ENCODE measurements at places on chromosomes 5 and 9.

DNA sequence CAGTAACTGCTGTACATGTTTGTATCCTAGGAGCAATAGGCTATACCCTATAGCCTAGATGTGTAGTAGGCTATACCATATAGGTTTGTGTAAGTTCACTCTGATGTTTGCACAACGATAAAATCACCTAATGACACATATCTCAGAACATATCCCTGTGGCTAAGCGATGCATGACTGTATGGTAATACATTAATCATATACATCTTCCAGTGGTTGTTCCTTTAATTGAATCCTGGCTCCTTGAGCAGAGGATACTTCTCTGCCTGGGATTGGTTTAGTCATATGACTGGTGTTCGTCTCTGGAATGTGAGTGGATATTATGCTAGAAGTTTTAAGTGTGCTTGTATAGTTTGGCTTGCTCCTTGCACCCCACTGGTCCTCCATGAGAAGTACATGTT, 425.8 kb downstream of the MAN2A1 start:
- no peak for DNase-seq

DNA sequence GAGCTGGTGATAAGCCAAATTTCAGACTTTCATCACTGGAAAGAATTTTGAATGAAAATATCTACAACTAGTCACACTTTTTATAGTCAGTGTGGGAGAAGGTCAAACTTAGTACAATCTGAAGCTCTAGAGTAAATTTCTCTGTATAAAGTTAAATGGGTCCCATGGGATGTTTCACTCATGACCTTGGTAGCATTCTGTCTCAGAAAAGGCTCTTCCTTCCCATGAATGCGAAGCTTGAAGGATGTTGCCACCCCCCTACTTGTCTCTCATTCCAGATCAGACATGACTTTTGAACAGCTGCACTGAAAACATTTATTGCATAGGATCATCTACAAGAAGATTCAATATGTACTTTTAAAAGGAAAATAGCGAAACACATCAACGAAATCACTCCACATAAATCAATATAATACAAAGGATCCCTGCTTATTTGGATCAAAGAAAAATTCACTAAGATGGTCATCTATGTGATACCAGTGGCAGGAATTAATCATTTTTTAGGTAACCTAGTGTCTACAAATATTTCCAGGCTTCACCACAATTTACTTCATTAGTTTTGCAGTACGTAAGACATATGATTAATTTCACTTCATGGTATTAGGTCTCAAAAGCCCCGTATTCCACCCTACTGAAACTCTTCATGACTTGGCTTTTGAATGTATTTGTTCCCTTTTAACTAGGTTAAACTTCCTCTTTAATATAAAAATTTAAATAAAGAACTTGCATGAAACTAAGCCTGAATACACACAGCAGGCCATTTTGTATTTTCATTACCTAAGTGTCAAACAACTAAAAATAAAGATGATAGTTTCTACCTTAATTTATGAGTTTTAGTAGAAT, 4.4 kb downstream of the ST8SIA4 start:
- no peak for DNase-seq

DNA sequence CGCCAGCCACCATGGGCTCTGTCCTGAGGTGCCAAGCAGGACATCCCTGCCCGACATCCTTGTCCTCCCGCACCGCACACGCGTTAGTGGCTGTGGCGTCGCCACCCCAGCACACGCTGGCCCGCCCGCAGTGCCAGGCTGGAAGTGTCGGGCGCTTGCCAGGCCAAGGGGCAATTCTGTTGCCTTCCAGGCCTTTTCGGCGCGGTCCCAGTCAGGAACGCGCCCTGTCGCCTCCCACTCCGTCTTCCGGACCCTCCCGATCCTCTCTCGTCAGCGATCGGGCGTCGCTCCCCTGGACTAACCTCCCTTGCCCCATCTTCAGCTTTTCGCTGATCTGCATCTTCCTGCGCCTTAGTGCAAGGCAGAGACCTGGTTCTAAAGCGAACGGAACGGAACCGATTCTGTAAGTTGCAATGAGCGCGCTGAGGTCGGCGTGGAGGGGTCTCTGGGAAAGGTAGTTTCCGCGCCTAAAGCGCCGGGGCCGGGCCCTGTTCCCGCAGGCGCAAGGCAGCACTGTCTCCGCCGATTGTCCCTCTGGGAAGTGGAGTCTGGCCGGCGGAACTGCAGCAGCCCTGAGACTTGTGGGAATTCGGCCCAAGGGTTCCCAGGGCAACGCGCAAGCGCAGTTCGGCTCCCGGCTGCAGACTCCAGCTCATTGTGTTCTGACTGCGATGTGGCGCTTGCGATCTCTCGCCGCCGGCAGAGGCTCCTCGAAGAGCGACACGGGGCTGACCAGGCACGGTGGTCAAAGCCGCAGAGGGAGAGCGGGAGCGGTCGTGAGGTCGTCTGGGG, at the start of gene ZNF454:
ZNF454 (plus strand) TSS at position 630 of the 792 bp plus-strand sequence. CDS start 1,594 bp downstream, outside the sequence.
- DNase-seq, result no peak

GRCh38 chr5:170985486-170985885, 123.7 kb downstream of the RANBP17 start:
- DNase-seq, result no peak

- DNase-seq, result no peak
Observed at GRCh38 chr5:133928587-133929393, 39.6 kb downstream of the C5orf15 start.

DNA sequence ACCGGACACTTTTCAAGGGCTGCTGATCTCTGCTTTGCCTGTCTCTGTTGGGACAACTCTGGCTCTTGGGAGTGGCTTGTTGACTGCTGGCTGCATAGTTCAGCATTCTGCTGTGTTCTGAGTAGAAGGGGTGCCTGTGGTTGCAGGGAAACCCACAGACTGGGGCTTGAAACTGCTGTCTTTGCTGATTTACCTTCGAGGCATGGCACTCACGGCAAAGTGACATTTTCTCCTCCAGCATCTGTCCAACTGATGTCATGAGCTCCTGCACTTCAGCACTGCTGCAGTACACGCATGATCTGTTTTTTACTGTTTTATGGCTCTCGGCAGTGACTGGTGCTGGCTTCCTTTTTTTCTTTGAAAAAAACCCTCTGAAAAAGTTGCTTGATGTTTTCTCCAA, 69.2 kb downstream of the SPATA31D1 start:
- DNase-seq, result no peak

GRCh38 chr9:134593286-134594077, 48.1 kb upstream of the COL5A1 start:
- no peak for DNase-seq

DNA sequence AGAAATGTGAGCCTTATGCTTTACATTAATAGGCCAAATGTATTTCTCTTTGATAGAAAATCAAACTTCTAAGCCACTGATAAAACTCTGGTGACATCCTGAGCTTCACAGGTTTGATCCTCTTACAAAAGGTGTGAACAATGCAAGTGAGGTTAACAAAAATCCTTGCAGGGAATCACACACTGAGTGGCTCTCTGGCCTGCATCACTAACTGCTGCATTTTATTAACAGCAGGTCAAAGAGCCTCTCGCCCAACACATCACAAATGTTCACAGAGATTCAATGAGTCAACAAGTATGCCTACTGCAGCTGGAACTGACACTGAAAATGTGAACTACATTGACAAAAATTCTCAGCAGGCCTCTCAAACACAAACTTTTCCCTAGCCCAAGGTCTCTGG, 122.3 kb downstream of the SEMA5A start:
- DNase-seq, result no peak

DNA sequence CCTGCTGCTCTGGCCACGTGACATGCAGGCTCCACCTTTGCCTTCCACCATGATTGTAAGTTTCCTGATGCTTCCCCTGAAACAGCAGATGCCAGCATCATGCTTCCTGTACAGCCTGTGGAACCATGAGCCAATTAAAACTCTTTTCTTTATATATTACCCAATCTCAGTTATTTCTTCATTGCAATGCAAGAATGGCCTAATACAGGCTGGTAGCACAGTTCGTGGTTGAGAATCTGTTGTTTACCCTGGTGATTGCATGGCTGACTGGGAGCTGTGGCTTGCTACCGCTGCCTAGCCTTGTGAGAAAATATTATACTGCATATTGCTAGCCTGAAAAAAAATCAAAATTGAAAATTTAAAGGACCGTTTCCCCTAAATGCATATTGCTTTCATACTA, 44.8 kb upstream of the PTPN3 start:
- DNase-seq, result no peak

DNA sequence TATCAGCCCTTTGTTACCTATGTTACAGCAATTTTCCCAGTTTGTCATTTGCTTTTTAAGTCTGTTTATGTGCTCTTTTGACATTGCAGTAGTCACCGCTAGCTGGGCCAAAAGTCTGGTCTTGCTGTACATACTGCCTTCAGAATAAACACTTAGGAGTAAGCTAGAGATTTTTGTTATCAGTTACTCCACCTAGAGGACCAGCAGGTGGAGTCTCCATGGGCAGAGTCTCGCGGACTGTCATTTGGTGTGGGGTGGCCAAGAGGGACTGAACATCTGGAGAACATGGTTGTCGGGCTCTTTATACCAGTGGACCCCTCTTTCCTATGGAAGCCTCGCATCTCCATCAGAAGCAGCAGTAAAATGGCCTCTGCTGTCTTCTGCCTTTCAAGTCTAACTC, 10.8 kb upstream of the MGAT1 start:
- DNase-seq, result no peak

DNA sequence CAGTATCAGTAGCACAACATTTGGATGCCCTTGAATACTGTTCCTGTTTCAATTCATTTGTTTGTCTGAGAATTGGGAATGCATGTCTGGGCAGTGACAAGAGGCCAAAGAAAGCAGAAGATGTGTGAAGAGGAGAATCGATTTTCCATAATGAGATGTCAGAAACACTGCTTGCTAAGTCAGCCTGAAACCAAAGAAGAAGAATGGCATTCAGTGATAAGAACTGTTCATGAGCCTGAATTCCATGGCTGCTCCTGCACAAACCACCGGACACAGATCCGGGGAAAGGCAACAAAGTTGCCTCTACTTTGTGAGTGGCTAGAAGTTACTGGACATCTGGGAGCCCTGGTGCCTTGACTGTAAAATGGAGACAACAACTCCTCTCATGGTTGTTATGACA, 207.2 kb upstream of the RASEF start:
- DNase-seq, result no peak

DNA sequence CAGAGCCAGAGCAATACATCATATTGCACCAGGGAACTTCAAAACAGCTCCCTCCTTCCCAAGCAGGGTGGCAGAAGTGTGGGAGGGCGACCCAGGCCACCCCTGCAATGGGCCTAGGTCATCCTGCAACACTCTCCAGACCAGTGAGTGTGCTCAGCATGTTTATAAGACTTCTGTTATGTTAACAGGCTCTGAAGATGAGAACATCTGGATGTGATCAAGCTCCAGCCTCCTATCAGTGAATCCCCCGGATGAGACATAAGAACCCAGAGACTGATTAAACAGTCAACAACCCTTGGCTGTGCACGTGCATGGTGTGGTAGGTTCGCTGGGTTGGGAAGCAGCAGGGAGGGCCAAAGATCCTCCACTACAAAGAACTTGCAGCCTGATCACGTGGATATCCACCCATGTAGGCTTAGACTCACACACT, 63.3 kb downstream of the ABCA1 start:
- DNase-seq, result no peak

- no peak for DNase-seq
Observed at GRCh38 chr9:126893079-126893478, 21.5 kb upstream of the RALGPS1 start.

DNA sequence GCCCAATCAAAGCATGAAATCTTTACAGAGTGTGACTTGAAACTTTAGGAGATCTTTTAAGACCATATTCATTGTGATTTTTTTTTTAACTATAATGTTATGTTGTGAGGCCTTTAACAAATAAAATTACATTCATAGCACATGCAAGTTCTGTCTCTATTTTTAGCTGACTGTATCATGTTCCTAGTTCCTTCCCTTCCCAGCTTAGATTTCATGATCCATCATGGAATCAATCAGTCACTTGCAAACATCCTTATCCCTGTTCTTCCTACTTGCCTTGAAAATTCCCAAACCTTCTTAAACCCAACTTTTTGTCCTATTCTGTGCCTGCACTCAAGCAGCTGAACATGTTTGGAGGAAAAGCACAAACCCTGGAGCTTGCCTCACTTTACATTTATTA, 141.8 kb downstream of the DMXL1 start:
- DNase-seq, result no peak

DNA sequence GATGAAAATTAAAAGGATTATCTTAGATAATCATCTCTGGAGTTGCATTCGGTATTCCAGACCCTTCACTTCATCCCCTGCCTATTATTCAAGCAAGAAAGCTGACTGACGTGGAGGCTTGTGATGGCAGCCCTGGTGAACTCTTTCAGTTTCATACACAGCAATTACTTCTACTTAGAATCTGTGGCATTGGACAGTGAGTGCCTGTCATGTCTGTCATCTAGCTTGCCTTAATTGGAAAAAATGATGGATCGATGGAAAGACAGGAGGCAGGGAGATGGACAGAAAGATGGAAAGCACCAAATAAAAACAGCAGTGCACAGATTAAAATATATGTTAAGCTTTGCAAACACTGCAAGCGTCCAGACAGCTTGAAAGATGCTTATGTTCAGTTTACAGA, 1371.0 kb upstream of the CDH6 start:
- no peak for DNase-seq

DNA sequence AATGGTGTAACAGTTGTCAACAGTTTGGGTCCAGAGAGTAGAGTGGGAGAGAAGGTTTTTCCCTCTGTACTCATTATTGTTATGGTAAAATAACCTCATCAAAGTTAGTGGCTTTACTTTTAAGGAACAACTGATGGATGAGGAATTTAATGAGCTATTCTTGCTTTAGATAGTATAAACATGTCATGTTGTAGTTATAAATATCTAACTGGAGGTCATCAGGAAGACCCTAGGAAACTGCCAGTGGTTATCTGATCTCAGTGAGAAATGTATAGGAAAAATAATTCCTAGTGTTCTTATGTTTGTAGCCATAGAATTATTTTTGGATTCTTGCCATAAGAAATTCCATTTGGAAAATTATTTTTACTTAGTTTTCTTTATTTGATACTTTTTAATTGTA, 4.1 kb downstream of the ERCC6L2 start:
- DNase-seq, result no peak

- DNase-seq, result no peak
Observed at GRCh38 chr5:128470663-128471062, 67.4 kb downstream of the FBN2 start.

DNA sequence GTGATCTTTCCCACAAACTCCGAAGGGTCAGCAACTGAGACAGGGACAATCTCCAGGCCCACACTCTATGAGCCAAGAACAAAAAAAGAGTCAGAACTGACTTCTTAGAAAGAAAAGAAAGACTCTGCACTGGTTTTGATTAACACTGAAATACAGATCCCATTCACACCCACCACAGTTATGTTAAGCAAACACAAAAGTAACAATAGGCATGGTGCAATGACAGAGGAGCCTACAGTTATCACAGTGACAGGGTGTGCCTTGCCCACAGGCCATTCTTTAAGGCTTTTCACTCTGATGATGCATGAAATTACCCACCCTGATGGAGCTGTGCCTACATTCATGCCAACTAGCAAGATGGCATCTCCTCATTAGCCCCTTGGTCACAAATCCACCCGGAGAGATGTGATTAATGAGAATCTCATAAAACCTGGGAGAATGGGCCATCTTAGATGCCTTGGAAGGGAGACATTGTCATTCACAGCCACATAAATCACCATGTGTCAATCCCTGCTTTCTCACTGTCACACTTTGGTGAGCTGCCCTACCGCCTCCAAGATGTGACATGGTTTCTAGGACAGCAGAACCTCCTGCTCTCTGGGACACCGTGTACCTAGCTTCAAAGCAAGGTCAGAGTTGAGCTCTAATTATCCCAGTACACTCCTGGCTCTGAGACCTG, 27.6 kb upstream of the FSTL4 start:
- DNase-seq, result no peak

- no peak for DNase-seq
Observed at GRCh38 chr5:124583469-124584350, 162.7 kb downstream of the ZNF608 start.

- DNase-seq, result no peak
Observed at GRCh38 chr9:70594386-70594944, 180.0 kb upstream of the KLF9 start.
